Naive thymus-derived CD4-positive, alpha-beta T cell (primary cell): ENCODE measurements at places on chromosomes 3 and 15.

- DNase-seq = no peak
Observed at GRCh38 chr15:81278306-81279029, 45.5 kb downstream of the STARD5 start.

DNA sequence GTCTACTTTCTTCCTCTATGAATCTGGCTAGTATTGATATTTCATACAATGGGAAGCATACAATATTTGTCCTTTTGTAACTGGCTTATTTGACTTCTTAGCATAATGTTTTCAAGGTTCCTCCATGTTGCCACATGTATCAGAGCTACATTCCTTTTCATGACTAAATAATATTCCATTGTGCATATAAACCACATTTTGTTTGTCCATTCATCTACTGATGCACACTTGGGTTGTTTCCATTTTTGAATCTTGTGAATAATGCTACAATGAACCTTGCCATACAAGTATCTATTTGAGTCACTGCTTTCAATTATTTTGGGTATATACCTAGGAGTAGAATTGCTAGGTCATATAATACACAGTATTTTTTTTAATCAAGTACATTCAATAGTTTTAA, 38.0 kb downstream of the OSBPL10 start:
- DNase-seq = no peak

DNA sequence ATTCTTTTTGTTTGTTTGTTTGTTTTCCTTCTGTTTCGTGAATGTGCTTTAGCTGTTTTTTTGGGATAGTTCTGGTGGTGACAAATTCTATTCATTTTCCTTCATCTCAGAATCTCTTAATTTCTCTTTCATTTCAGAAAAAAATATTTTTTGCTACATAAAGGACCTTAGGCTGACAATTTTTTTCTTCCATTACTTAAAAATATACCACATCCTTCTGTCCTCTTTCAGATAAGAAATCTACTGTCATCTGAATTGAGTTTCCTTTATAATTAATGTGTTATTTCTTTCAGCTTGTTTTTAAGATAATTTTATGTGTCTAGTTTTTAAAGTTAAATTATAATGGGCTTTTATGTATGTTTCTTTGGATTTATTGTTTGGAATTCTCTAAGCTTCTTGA, 47.6 kb downstream of the IL16 start:
- DNase-seq = no peak

- DNase-seq = no peak
Observed at GRCh38 chr3:150975992-150976368, 3.5 kb upstream of the CLRN1 start.

DNA sequence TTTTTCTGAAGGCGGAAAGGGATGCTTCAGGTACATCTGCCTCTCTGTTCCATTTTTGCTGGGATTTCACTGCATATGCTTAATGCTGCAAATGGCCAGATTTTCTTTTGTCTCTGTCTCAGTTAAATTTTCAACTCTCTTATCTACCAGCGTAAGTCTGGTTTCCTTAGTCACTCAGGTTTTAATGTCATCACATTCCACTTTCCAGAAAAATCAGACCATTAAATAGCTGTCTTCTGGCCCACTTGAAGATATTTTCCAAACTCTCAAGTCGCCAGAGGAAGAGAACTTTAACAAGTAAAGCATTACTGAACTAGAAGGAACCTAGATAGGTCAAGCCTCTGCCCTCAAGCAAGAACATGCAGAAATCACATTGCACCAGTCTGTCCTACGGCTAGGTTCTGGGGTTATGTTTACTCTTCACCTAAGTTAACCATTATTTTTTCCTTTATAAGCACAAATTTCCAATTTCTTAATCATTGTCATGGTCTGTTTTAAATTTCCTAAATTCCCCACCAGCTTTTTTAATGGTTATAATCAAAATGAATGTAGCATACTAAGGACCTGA, 26.5 kb downstream of the AVEN start:
- no peak for DNase-seq

DNA sequence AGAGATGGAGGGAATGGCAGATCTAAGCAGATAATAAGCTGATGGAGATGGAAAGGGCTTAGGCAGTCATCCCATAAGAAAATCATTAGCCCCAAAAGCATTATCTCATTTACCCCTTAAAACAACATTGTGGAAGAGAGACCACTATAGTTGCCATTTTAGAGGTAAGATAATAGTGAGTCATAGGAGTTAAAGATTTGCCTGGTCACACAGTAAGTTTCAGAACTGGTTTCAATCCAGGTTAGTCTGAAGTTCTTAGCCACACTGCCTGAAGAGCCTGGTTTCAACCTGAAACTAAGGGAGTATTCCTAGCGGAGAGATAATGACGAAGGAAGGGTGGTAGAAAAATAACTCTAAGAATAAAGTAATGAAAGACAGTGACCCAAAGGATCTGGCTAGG, 13.0 kb upstream of the UBR1 start:
- DNase-seq = no peak

- DNase-seq = no peak
Observed at GRCh38 chr15:65085990-65086679, 9.6 kb downstream of the KBTBD13 start.
